ENCODE measurements at places on chromosomes 6 and 20.

- no peak for DNase-seq
Measured at GRCh38 chr6:35052694-35053565, 88.2 kb downstream of the TCP11 start.

DNA sequence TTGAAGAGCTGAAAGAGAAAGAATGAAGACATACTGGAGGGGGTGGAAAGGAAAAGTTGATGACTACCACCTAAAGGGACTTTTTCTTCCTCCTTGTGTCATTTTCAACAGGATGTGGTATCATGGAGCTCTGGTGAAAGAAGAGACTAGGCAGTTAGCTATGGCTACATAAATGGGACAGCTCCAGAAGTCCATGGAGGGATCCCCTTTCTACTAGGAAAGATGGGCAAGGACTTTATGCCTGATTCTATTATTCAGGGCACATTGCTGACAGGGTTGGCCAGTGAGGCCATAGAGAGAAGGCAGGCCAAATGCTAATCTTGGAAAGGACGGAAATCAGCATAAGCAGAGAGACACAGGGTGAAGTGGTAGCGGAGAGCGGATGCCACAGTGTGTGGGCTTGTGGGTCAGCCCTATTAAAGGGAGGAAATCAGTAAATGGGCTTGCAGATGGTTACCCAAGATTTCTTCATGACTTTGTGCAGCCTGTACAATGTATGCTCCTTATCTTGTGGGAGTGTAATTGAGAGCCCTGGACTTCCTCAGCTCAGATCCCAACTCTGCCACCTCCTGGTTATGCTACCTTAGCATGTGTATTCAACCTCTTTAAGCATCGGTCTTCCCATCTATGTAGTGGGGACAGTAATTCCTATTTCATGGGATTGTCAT, 77.4 kb upstream of the TMEM170B start:
- no peak for DNase-seq

GRCh38 chr20:44522841-44523240, 971 bp upstream of the SERINC3 start:
- no peak for DNase-seq

GRCh38 chr20:51769976-51770615, 1.9 kb upstream of the ATP9A start:
- no peak for DNase-seq

GRCh38 chr6:116616737-116617053, 416 bp downstream of the RSPH4A start:
- DNase-seq, result peak; percentile 32

GRCh38 chr6:148831064-148831463, 84.2 kb downstream of the UST start:
- DNase-seq, result peak; percentile 39

DNA sequence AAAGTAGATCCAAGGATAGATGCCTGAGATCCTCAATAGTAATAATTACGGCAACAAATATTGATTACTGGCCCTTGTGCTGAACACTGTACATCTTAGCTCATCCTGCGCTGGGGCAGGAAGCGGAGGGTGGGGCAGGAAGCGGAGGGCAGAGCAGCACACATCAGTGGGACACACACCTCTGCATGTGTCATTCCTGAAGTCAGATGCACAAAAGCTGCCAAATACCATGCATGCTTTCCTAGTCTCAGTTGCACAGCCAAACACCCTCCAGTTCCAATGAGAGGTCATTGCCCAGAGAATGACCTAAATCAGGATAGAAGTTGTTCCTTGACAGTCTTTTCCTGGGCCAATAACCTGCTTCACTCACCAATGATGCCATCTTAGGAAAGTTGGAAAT, 74.4 kb upstream of the FOXC1 start:
- DNase-seq, result peak; percentile 50

DNA sequence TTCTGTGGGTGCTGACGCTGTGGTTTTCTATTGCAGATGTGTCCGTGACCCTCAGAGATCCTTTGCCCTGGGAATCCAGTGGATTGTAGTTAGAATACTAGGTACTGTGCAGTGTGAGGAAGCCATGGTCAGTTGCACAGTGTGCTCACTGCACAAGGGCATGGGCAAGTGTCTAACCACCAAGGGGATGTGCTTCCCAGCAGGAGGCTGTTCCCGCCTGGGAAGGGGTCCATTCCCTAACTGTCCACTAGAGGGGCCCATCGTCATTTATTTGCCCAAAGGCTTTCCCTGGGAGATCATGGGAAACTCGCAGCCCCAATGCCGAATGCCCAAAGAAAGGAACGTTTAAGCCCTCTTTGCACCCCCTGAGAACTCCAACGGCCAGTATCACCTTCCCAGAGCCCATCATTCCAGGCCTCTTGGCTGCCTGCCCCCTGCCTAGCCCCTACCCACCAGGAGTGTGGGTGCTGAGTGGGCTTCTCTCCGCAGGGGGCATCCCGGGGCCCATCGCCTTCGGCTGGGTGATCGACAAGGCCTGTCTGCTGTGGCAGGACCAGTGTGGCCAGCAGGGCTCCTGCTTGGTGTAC, 26.2 kb downstream of the SLCO4A1 start:
- peak; percentile 49 for DNase-seq

DNA sequence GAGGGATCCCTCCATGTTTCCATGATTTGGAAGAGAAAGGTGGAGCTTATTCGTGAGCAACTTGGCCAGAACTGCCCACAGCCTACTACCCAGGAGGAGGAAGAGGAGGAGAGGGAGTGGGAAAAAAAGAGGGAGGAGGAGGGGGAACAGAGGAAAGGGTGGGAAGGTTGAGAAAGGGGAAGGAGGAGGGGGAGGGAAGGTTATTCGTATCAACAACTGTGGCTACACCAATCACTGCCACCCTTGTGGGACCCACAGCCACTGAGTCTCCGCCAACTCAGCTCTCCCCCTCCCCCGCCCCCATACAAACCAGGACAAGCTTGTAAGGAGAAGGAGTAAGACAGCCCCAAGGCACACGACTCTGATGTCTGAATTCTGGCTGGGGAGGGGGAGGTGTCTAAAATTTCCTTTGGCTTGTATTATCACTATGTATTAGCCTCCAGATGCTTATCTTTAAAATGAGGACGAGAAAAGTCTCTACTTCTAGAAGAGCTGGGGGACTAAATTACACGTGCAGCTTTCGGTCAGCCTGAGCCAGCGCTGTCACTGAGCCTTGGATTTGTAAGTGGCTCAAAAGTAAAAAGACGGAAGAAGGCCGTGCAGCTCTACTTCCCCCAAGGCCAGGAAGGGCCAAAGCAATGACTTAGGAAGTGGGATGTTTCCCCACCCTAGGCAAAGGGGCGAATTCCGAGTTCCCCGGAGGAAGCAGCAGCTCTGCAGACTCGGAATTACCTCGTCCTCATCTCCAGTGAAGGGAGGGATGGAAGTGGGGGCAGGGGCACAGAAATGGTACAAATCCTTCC, 1.0 kb downstream of the FKBP1A start:
- peak; percentile 54 for DNase-seq

GRCh38 chr6:88443554-88443953, 277.4 kb upstream of the CNR1 start:
- DNase-seq, result no peak

- no peak for DNase-seq
Measured at GRCh38 chr6:7052443-7053011, 55.2 kb upstream of the RREB1 start.

GRCh38 chr20:62616728-62617621, 25.3 kb upstream of the SLCO4A1 start:
- DNase-seq, result peak; percentile 86

GRCh38 chr6:105308840-105309239, 94.0 kb downstream of the PREP start:
- no peak for DNase-seq

GRCh38 chr20:2932498-2932897, 59.2 kb downstream of the PTPRA start:
- no peak for DNase-seq

GRCh38 chr6:2733324-2733723, 17.4 kb downstream of the MYLK4 start:
- peak; percentile 65 for DNase-seq

- DNase-seq, result no peak
Measured at GRCh38 chr6:70221025-70221714, 81.7 kb downstream of the COL9A1 start.

- DNase-seq, result no peak
Measured at GRCh38 chr6:69280858-69281257, 516.0 kb downstream of the LMBRD1 start.

- DNase-seq, result no peak
Measured at GRCh38 chr20:9919271-9920014, 80.6 kb upstream of the PAK5 start.

DNA sequence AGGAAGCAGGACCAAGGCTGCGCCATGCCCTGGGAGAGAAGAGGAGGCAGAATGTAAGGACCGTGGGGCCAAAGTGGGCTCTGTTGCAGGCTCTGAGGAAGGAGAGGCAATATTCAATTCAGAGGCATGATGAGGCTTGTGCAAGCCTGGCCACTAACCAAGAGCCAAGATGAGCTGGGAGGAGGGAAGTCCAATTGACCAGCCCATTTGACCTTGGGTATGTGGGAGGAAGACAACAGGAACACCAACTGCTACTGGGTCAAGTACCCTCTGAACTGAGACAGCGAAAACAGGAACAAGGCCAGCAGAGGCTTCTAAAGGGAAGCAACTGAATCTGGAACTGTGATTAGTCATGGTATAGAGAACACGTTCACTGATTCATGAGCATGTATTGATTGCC, 779.6 kb downstream of the MAFB start:
- no peak for DNase-seq

- DNase-seq, result no peak
Measured at GRCh38 chr6:167759206-167759605, 67.5 kb upstream of the AFDN start.

- no peak for DNase-seq
Measured at GRCh38 chr20:14799545-14800216, 462.3 kb upstream of the FLRT3 start.

DNA sequence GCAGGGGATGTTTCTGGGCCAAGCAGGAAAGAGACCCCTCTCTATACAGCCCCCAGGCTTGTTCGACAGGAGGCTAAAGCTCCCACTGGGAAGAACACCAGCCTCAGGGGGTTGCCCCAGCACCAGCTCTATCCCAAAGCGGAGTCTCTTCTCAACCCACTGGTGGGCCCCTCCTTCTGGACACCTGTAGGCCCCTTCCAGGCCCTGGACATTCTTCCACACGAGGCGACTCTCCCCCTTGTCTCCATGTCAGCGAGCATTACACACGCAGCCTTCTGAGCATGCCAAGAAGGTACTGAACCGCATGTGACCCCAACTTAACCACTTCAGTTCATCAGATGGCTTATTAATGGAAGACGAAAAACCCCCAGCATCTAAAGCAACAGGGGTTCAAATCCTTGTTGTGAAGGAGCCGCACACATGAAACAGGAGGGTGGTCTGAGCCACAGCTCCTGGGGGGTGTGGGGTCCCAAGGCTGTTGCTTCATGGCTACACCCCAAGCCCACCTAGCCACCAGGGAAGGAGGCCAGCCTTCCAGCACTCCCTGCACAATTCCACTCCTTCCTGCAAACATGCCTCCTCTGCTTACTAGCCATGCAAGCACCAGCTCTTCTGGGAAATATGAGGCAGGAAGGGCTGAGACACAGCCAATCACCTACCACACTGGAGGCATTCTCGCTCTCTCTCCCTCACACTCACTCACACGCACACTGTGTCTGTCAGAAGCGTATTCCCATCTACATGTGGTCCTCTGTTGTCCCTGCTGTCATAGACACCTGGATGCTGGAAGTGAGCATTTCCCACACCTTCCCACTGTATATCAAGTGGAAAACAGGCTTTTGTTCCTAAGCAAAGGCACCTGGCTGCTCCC, 104.5 kb downstream of the NOL4L start:
- DNase-seq, result no peak

DNA sequence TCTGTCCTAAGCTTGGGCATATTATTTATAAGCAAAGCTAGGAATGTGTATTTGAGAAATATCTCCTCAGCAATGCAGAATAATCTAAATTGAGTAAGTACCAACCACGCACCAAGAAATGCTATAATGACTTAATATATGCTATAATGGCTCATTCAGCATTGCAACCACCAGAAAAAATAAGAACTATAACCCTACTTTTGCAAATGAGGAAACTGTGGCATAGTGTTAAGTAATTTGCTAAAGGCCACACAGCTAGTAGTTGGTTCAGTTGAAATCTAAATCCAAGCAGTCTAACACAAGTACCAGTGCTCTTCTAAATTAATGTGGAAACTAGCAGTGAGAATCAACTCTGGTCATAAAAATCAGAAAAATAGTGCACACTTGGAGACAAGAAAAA, 35.7 kb downstream of the HBS1L start:
- no peak for DNase-seq

- DNase-seq, result no peak
Measured at GRCh38 chr6:148790404-148790803, 43.6 kb downstream of the UST start.

DNA sequence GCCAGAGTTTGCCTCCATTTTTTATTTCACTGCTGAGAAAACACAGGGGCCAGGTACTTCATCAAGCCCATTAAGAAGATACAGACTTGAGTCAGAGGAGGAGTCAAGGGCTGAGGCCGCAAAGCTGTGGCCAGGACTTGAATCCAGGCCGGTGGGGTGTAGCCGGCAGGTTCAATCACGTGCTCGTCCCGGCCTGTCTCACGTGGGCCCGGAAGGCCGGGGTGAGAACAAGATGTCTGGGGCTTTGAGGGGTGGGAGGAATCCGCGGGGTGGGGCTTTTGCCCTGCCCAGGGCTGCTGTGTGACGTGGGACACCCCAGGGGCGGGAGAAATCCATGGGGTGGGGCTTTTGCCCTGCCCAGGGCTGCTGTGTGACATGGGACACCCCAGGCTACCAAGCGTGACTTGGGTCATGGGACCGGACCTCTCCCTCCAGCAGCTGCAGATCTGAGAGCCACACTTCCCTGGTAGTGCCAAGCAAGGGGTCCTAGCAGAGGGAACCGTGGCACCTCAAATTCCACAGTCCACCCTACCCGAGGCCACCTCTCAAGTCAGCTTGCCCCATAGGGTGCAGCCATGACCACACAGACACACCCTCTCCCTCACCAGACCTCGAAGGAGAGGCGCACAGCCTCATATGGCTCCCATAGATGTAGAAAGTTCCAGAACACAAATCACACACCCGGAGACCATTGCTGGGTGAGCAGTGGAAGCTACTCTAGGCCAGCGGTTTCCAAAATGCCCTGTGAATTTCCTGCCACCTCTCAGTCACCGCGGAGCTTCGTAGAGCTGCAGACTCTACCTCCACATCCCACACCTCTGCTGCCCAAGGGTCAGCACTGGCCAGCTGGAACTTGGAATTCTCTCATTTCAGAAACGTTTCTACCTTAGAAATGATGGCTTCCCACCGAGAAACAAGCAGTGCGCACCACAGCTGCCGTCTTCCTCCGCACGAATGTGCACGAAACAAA, 156.1 kb downstream of the DLL1 start:
- DNase-seq, result peak; percentile 10

GRCh38 chr6:12976366-12976765, 259.8 kb downstream of the PHACTR1 start:
- DNase-seq, result no peak

Data from stimulated activated CD8-positive, alpha-beta memory T cell treated with anti-CD3 and anti-CD28 coated beads, Interleukin-4, amount 100 ng/mL, for 48 hours (primary cell).